Neural cell (in vitro differentiated cells): ENCODE measurements at places on chromosomes 5 and 9. TPM values are rescaled to one million over a fixed set of nuclear protein-coding genes. Genes with fewer than 3 reads are reported as not detected.

ANKRD31 gene
- 0.48 and 0.62 TPM in 2 replicates for polyA plus RNA-seq

FBN2 gene
- polyA plus RNA-seq: 1.6 and 2.3 TPM in 2 replicates

NRARP gene
- polyA plus RNA-seq: 1.4 and 2.3 TPM in 2 replicates

ACOT12 gene
- 1.2 and 3.0 TPM in 2 replicates for polyA plus RNA-seq

CLTA gene
- polyA plus RNA-seq: 420 and 461 TPM in 2 replicates

CDHR2 gene
- polyA plus RNA-seq: 0.38 and 1.0 TPM in 2 replicates

PCDHGA3 gene
- 0.10 and 0.26 TPM in 2 replicates for polyA plus RNA-seq

FOXD4L6 gene
- 0.40 and 2.3 TPM in 2 replicates for polyA plus RNA-seq

FAM169A gene
- 40.7 and 46.7 TPM in 2 replicates for polyA plus RNA-seq

MARCOL gene
- polyA plus RNA-seq: not detected in 2 replicates

DDX4 gene
- 0.43 and 0.54 TPM in 2 replicates for polyA plus RNA-seq

GPR150 gene
- 0.22 TPM in 1 of 2 replicates, not detected in the other for polyA plus RNA-seq

SLC34A3 gene
- 0.12 and 0.27 TPM in 2 replicates for polyA plus RNA-seq

TNFSF15 gene
- not detected in 2 replicates for polyA plus RNA-seq

AGXT2 gene
- polyA plus RNA-seq: not detected in 2 replicates

TMEM215 gene
- not detected in 2 replicates for polyA plus RNA-seq

PCDHA10 gene
- 5.5 and 6.7 TPM in 2 replicates for polyA plus RNA-seq

CARD19 gene
- polyA plus RNA-seq: 56.0 and 66.7 TPM in 2 replicates

SMC5 gene
- polyA plus RNA-seq: 32.3 and 37.2 TPM in 2 replicates

CKMT2 gene
- not detected in 2 replicates for polyA plus RNA-seq

PCDHA4 gene
- polyA plus RNA-seq: 43.6 and 47.6 TPM in 2 replicates

AHRR gene
- 0.26 and 0.90 TPM in 2 replicates for polyA plus RNA-seq

TSSK1B gene
- polyA plus RNA-seq: not detected in 2 replicates

PCDHB15 gene
- 11.2 and 13.7 TPM in 2 replicates for polyA plus RNA-seq

PJA2 gene
- 127 and 142 TPM in 2 replicates for polyA plus RNA-seq

IL3 gene
- polyA plus RNA-seq: not detected in 2 replicates

TTLL11 gene
- polyA plus RNA-seq: 8.0 and 8.4 TPM in 2 replicates

PIGO gene
- polyA plus RNA-seq: 7.9 and 8.5 TPM in 2 replicates

GARIN3 gene
- not detected in 2 replicates for polyA plus RNA-seq

POLE3 gene
- 99.8 and 119 TPM in 2 replicates for polyA plus RNA-seq

SLC46A2 gene
- not detected in 2 replicates for polyA plus RNA-seq

IFNA13 gene
- not detected in 2 replicates for polyA plus RNA-seq

SCGB3A2 gene
- not detected in 2 replicates for polyA plus RNA-seq

SPINK13 gene
- not detected in 2 replicates for polyA plus RNA-seq

SNX30 gene
- polyA plus RNA-seq: 30.0 and 31.5 TPM in 2 replicates

PIP5K1B gene
- 0.72 and 1.5 TPM in 2 replicates for polyA plus RNA-seq

NR2F1-AS1 gene
- polyA plus RNA-seq: 0.24 and 0.42 TPM in 2 replicates

GNG10 gene
- polyA plus RNA-seq: 66.1 and 69.6 TPM in 2 replicates

ISL1 gene
- polyA plus RNA-seq: 27.6 and 33.6 TPM in 2 replicates

CCDC107 gene
- polyA plus RNA-seq: 41.4 and 44.4 TPM in 2 replicates

ELOVL7 gene
- 2.7 and 3.9 TPM in 2 replicates for polyA plus RNA-seq

ADAMTS6 gene
- polyA plus RNA-seq: 0.46 and 0.58 TPM in 2 replicates
